ENCODE measurements at places on chromosomes 16 and 17.

GRCh38 chr16:23505671-23506605, 4.4 kb downstream of the GGA2 start:
- DNase-seq: no peak

- DNase-seq: no peak
Observed at GRCh38 chr17:13157656-13158055, 139.8 kb upstream of the ELAC2 start.

- DNase-seq: no peak
Observed at GRCh38 chr17:21375757-21376080, 438 bp upstream of the KCNJ12 start.

- DNase-seq: no peak
Observed at GRCh38 chr16:832652-833336, 32.3 kb upstream of the GNG13 start.

GRCh38 chr17:29181226-29181625, 1.0 kb upstream of the MYO18A start:
- DNase-seq: no peak

DNA sequence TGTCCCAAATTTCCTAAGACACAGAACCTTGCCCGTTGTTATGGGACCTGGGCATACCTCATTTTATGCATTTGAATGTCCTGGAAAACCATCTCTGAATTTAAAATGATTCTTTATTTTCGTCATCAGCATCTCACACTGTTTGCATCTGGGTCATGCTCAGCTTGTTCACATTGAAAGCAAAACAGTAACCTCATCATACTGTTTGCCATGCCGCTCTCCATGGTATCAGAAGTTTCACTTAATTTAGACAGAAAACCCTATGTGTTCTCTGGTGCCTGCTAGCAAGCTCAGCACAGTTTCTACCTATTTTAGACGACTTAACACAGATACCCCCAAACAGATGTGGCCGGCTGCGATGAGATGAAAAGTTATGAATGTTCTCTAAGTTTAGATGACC, 292.1 kb downstream of the SNX29 start:
- no peak for DNase-seq

GRCh38 chr16:81276323-81276722, 37.8 kb downstream of the BCO1 start:
- DNase-seq: no peak

- DNase-seq: no peak
Observed at GRCh38 chr17:75568412-75569255, 19.0 kb upstream of the MYO15B start.

DNA sequence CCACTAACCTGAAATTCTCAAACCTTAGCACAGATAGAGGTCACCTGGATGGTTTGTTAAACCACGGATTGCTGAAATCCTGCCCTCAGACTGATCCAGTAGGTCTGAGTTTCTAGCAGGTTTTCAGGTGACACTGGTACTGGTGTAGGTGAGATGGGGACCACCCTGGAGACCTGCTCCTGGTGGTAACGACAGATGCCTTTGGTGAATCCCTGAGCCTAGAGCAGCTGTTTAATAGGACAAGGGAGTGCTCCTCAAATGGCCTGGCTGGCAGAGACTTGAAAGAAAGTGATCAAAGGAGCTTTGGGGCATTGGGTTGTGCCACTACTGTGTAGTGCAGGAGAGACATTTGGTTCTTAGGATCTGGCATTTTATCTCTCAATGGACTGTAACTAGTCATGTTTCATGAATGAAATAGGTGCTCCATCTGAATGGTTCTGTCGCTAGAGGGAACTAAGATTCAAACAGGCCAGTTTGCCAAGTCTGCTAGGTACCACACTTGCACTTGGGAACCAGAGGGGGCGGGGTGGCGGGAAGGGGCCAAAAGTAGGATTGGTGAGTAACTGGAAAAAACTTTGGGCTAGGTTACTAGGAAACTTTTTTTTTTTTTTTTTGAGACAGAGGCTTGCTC, 2.9 kb upstream of the IFI35 start:
- DNase-seq: no peak

DNA sequence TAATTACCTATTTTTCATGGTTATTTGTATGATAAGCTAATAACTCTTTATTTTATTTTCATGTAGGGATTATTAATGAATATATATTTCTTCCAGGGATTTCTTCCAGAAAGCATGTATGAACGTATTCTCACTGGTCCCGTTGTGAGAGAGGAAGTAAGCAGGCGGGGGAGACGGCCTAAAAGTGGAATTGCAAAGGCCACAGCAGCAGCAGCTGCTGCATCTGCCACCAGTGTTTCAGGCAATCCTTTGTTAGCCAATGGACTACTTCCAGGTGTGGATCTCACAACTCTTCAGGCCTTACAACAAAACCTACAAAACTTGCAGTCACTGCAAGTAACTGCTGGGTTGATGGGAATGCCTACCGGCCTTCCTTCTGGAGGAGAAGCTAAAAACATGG, 110.3 kb upstream of the RBL2 start:
- DNase-seq: no peak
